ENCODE measurements at places on chromosomes 7 and 10.

- no peak for DNase-seq
Measured at GRCh38 chr10:110415809-110416208, 81.9 kb upstream of the DUSP5 start.

DNA sequence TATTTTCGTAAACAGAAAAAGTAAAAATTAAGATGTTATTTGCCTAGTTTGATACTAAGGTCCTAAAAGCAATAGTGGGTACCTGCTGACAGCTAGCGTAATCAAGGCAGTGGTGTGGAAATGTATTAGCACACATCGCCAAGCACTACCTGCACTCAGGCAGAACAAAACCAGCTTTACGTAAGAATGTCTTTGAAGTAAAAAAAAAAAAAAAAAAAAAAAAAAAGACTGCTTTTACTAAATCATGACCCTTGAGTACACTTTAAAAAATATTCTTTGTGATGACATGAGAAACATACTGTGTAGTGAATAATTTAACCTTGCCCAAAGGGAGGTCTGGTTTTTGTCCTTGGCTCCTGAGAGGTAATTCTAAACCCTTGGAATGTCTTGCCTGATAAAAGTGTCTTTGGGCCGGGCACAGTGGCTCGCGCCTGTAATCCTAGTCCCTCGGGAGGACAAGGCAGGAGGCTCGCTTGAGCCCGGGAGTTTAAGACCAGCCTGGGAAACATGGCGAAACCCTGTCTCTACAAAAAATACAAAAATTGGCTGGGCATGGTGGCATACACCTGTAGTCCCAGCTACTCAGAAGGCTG lies 12.7 kb downstream of the XRCC2 start:
- DNase-seq = no peak

DNA sequence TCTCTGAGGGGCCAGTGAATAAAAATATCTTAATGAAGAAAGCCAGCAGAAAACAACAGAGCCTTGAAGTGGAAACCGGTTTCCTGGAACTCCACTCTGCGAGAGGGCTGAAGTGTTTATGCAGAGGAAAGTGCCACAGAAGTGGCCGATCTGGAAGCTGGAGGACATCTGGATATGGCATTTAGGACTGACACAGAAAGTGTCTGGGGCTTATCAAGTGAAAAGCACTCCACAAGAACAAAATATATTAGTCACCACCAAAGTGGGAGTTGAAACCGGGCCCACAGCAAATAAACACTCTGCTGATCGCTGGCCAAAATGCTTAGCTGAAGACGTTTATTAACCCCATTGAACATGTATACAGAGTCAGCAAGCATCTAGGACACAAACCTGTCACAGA lies 7.8 kb downstream of the NOD1 start:
- no peak for DNase-seq

DNA sequence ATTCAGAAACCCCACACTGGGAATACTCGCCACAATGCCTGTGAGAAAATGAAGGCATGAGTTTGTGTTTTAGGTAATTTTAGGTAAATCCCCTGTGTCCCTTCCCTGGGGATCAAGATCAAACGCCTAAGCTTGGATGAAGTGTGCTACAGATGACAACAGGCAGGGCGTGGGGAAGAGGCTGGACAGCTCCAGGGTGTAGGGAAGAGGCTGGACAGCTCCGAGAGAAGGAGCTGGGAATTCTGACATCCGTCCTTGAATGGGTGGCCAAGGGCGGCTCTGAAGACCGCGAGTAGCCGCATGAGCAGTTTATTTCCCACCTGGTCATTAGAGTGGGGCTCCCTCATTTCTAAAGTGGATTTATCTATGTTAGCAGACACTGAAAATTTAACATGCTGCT lies 109.7 kb downstream of the RAMP3 start:
- DNase-seq = no peak

DNA sequence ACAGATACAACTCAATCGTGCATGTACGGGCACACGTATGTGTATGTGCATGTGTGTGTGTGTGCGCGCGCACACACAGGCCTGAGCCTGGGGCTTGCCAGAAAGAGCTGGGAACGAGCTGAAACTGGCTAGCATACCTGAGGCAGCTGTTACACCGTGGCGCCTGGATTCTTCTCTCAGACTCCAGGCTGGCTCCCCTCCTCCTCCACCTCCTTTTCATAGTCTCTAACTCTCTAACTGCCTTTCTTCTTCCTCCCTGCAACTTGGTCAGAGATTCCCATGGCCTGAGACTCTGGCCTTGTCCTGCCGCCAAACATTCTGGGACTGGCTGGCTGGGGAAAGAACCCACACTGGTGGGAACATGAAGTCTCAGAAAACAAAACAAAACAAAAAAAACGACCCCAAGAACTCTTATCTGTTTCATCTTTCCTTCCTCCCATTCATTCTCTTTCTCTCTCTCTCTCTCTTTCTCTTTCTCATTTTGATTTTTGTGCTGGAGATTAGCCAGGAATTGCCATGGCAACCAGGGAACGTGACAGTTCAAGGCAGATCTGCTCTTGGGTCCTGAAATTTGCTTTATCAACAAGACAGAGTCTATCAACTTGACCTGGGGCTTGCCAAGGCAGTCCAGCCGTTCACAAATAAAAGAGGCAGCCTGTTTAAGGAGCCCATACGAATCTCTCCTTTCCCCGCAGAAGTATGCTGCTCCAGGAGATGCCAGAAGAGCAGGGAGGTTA lies 76.8 kb upstream of the SEM1 start:
- no peak for DNase-seq

GRCh38 chr10:9010093-9010492 lies 955.6 kb downstream of the GATA3 start:
- DNase-seq = no peak

DNA sequence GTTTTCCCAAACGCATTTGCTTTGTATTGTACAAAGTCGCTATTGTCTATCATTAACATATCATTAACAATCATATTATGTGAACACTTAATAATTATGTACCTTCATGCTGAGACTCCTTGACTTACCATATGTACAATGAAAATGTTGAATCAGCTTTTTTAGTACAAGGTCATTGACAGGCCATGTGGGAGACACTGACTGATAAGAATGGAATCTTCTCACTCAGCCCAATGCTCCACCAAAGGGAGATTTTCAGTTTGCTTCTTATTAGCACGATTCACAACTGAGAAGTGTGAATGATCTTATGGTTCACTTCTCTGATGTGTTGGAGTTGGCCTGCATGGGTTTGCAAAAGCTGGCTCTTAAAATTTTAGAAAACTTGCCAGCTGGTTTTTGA lies 253.5 kb upstream of the TEX47 start:
- DNase-seq = no peak

- DNase-seq = no peak
Measured at GRCh38 chr7:55969391-55969790, 5.0 kb downstream of the NIPSNAP2 start.

DNA sequence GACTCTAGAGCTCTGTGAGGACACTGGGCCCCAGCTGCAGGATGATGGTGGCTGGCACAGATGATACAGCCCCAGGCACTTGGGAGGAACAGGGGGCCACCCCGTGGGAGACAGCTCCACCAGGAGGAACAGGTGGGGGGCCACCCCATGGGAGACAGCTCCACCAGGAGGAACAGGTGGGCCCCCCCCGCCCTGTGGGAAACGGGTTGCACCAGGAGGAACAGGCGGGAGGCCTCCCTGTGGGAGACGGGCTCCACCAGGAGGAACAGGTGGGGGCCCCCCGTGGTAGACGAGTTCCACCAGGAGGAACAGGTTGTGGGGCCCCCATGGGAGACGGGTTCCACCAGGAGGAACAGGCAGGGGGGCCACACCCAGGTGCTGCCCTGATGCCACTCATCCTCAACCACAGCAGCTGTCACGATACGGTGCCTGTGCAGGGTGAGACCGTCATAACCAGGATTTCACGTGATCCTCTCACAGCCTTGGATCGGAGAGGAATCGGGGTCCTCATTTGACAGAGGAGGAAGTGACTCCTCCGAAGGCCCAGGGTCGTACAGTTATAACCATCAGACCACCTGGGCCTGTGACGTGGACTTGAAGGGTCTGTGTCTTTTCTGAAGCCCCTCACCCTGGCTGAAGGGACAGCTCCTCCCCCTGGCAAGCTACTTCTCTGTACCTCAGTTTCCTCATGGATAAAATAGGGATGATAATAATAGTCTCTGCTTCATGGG lies 49.2 kb upstream of the NANOS1 start:
- no peak for DNase-seq

GRCh38 chr10:77613476-77614130 lies 24.0 kb downstream of the KCNMA1 start:
- DNase-seq = no peak

DNA sequence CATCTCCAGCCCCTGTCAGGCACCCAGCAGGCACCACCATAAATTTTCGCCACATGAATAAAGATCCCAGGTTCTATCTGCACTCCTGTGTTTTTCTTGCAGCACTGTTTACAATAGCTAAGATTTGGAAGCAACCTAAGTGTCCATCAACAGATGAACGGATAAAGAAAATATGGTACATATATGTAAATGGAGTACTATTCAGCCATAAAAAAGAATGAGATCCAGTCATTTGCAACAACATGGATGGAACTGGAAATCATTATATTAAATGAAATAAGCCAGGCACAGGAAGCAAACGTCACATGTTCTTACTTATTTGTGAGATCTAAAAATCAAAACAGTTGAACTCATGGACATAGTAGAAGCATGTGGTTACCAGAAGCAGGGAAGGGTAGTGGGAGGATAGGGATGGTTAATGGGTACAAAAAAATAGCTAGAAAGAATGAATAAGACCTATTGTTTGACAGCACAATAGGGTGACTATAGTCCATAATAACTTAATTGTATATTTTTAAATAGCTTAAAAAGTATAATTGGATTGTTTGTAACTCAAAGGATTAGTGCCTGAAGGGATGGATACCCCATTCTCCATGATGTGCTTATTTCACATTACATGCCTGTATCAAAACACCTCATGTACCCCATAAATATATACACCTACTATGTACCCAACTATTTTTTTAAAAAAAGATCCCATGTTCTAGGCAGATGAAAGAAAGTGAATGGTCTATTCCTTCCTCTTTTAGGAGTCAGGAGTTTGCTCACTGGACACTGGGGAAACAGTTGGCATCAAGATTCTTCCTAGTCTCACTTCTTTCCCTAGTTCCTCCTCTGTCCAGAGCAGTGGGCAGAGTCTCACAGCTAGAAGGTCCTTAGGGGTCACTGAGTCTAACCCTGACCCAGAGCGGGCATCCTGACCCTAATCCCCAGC lies 1.0 kb upstream of the NPFFR1 start:
- no peak for DNase-seq
